ENCODE measurements at places on chromosomes 2 and 18. TPM values are rescaled to one million over a fixed set of nuclear protein-coding genes. Genes with fewer than 3 reads are reported as not detected.

DNA sequence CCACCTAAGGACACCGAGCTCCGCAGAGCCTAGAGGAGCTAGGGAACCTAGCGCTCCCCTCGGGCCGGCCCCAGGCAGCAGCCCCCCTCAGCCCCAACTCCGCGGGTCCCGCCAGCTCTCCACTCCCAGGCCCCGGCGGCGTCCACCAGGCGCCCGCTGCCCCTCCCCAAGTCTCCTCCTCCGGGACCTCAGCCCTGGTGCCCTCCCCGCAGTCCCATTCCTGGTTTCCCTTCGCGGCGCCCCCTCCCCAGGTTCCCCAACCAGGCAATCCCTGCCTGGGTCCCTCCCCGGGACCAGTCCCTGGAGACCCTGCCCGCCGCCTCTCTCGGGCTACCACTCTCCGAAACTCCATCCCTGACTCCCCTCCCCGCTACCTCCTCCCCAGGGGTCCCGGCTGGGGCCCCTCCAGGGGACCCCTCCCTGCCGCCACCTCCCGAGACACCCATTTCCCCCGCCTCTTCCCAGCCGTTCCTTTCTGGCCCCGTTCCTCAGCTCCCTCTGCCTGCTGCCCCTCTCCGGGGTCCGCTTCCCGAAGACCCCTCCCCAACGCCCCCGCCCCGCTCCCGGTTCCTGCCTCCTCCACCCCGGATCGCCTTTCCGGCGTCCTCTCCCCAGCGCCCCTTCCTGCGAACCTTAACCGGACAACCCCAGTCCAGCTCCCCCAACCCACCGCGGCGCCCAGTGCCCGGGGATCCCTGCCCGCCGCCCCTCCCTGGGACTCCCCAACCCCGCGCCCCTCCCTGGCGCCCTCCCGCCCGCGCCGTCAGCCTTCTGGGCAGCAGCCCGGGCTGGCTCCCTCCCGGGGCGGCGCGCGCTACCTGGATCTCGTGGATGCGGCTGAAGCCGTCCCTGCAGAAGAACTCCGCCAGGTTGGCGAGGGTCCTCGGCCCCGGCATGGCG lies 678 bp downstream of the CYP27C1 start:
- peaks cover 9% of the 10 kb centered on the region for H3K4me1 ChIP-seq
- DNase-seq: peak; percentile 71
- H3K27ac ChIP-seq: no peak overlapping the region
- H3K36me3 ChIP-seq: no peaks in the 10 kb centered on the region

DNA sequence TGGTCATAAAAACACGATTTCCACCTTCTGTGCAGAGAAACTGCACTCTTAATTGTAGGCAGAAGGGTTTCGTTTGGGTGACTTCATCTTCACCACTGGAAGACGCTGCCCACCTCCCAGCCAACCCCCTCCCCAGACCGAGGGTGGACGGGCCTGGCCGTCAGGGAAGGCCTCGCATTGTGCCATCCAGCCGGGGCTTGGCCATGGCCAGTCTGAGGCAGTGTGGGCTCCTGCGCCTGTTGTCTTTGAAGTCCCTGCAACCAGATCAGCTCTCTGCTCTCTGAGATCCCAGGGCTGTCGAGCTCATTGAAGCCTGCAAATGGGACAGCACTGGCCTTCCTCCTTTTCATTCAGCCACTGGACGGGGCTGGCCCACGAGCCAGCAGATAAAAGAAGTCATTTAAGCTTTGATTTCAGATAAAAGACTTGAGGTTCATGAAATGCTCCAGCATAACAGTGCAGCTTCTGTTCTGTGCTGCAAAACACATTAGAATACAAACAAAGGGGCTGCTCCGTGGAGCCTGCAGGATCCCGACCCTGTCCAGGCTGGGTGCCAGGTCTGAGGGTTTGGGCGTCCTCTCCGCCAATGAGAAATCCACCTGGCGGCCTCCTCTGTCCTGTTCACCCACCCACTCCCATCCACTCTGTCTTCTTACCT lies 253.5 kb downstream of the LDLRAD4 start:
- H3K27ac ChIP-seq: no peak overlapping the region
- H3K4me3 ChIP-seq: no peak overlapping the region
- no peaks in the 10 kb centered on the region for H3K36me3 ChIP-seq
- peak; percentile 18 for DNase-seq
- no peaks in the 10 kb centered on the region for H3K4me1 ChIP-seq
- no peaks in the 10 kb centered on the region for H3K27me3 ChIP-seq

GRCh38 chr2:100975521-100975785 lies 26.6 kb upstream of the RPL31 start:
- no peaks in the 10 kb centered on the region for H3K36me3 ChIP-seq
- DNase-seq: no peak
- no peaks in the 10 kb centered on the region for H3K27me3 ChIP-seq
- no peaks in the 10 kb centered on the region for H3K4me1 ChIP-seq

DNA sequence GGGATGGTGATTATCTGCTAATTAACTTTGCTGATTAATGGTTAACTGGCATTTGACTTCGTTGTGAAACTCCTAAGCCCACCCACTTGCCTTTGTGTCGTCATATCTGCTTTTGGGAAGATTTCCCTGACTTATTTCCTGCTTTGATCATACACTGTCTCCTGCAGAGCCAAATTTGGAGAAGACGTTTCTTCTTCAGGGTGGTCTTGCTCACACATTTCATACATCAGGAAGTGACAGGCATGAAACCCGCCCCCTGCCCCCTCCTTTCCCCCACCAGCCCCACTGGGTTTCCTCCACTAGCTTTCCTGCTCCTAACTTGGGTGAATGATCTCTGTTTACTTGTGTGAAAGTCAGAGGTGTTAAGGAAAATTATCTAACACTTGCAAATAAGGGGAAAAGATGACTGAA lies 300.1 kb downstream of the TSN start:
- peaks cover 15% of the 10 kb centered on the region for H3K4me1 ChIP-seq
- peak overlapping the region; percentile 23 for H3K27ac ChIP-seq
- no peaks in the 10 kb centered on the region for H3K27me3 ChIP-seq
- no peak for DNase-seq

GRCh38 chr18:79523736-79524180 lies 128.0 kb downstream of the NFATC1 start:
- no peaks in the 10 kb centered on the region for H3K4me1 ChIP-seq
- no peak overlapping the region for H3K27ac ChIP-seq
- no peaks in the 10 kb centered on the region for H3K27me3 ChIP-seq

- peaks cover 8% of the 10 kb centered on the region for H3K4me1 ChIP-seq
- H3K4me3 ChIP-seq: no peak overlapping the region
- no peaks in the 10 kb centered on the region for H3K36me3 ChIP-seq
- no peak overlapping the region for H3K27ac ChIP-seq
- no peaks in the 10 kb centered on the region for H3K27me3 ChIP-seq
Measured at GRCh38 chr2:12804091-12804856, 87.5 kb downstream of the TRIB2 start.

DNA sequence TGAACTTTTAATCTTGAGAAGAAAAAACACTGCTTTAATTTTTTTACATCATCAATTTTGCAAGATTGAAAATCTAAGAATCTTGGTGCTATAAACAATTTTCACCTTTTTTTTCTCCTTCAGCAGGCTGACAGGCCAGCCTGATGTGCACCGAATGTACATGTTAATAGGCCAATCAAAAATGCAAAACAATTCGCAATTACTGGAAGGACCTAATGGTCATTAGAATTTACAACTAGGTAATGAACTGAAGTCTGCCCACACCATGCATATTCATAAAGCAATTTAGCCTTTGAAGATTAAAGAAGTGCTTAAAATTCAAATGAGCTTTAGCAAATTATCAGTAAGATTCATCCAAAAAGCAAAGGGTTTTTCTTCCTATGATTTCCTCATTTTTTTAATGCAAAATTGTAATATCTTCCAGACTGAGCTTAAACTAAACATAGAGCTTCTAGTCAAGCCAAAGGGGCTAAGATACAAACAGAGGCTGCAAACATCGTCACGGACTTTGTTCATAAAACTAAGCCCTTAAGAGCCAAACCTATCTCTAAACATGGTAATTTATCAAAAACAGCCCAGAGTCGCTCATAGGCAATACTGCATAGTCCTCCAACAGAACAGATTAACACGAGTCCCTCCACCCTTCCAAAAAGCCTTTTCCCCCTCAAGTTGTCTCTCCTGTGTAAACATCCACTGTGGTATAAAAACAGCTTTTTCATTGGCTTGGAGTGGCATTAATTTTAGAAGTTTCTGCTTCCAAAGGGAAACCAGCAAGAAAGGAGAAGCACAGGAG lies 18.4 kb downstream of the BCL11A start:
- H3K27me3 ChIP-seq: no peaks in the 10 kb centered on the region
- no peaks in the 10 kb centered on the region for H3K36me3 ChIP-seq
- peak overlapping the region; percentile 56 for H3K27ac ChIP-seq

DNA sequence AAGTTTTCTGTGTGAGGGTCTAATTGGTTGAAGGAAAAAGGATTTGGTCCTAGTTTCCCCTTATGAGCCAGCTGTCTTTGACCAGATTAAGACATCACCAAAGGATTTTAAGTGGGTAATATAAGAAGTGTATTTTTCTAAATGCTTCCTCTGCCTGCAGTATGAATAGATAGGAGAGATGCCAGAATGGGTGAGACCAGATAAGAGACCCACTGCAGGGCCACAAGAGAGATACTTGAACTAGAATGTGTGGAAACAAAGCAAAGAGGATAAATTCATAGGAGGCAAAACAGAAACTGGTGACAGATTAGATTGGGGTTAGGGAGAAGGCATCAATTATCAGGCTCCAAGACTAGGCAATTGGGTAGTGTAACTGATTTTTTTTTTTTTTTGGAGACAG lies 1.1 kb upstream of the HDHD2 start:
- DNase-seq: no peak
- peaks cover 7% of the 10 kb centered on the region for H3K4me1 ChIP-seq
- H3K27ac ChIP-seq: no peak overlapping the region
- peak overlapping the region; percentile 77 for H3K4me3 ChIP-seq

GRCh38 chr2:190137561-190137960 lies 75.0 kb upstream of the MSTN start:
- no peak for DNase-seq
- H3K4me1 ChIP-seq: no peaks in the 10 kb centered on the region
- H3K27me3 ChIP-seq: no peaks in the 10 kb centered on the region
- H3K4me3 ChIP-seq: no peak overlapping the region
- H3K27ac ChIP-seq: no peak overlapping the region

DNA sequence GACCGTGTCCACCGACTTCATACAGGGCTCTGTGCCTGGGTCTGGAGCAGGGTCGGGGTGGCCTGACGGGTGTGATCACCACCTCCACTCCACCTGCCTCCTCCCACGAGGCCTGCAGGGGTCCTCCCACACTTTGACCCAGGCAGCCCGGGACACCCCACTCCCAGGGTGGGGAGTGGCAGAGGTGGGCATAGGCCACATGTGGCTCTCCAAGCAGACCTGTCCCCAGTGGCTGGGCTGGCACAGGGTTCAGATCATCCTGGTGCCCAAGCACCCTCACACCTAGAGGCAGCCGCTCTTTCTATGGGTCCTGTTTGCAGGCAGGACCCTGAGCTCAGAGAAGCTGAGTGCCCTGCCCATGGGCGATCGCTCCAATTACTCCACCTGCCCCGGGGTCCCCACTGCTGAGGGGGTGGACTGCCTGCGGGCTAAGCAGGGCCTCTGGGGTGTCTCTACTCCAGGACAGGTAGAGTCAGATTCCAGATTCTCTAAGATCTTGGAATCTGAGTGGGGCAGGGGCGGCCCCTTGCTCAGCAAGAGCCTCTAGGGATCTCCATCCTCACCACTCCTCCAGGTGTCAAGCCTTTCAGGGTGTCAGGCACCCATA lies 1.4 kb downstream of the NEURL3 start:
- no peak overlapping the region for H3K4me3 ChIP-seq
- peaks cover 10% of the 10 kb centered on the region for H3K27me3 ChIP-seq
- H3K4me1 ChIP-seq: no peaks in the 10 kb centered on the region
- no peaks in the 10 kb centered on the region for H3K36me3 ChIP-seq

DNA sequence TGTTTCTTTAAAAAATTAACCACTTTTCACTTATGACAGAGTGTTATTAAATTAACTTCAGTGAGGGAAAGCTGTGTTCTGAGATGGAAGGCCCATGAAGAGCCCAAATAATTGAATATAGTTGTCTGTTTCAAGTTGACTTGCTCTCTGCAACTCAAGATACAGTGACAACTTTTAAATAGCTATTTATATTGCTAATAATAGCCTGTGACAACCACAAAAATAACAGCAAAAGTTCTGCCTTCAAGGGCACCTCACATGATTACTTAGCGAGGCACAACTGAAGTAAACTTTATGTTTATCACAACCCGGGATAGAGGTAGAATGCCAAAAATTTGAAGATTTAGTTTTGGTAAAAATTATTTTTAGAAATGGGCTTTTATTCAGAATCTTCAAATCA lies 167.3 kb upstream of the SCN7A start:
- no peak overlapping the region for H3K27ac ChIP-seq
- no peaks in the 10 kb centered on the region for H3K36me3 ChIP-seq

GRCh38 chr2:216657980-216658379 lies 24.8 kb downstream of the IGFBP2 start:
- H3K36me3 ChIP-seq: 0 out of 2 replicates have a peak, but pooled peaks cover 6% of the 10 kb centered on the region
- no peaks in the 10 kb centered on the region for H3K4me1 ChIP-seq
- no peaks in the 10 kb centered on the region for H3K27me3 ChIP-seq
- no peak overlapping the region for H3K27ac ChIP-seq
- DNase-seq: no peak

GRCh38 chr2:332592-332991 lies 44.7 kb upstream of the ALKAL2 start:
- DNase-seq: peak; percentile 24
- H3K27ac ChIP-seq: no peak overlapping the region
- H3K4me1 ChIP-seq: no peaks in the 10 kb centered on the region
- H3K36me3 ChIP-seq: no peaks in the 10 kb centered on the region
- no peak overlapping the region for H3K4me3 ChIP-seq

- H3K27me3 ChIP-seq: no peaks in the 10 kb centered on the region
- no peak for DNase-seq
- H3K27ac ChIP-seq: no peak overlapping the region
- no peak overlapping the region for H3K4me3 ChIP-seq
- peaks cover 13% of the 10 kb centered on the region for H3K4me1 ChIP-seq
Measured at GRCh38 chr18:6639305-6639704, 90.2 kb upstream of the ARHGAP28 start.

GRCh38 chr2:98191883-98192282 lies 104.9 kb downstream of the VWA3B start:
- H3K27me3 ChIP-seq: no peaks in the 10 kb centered on the region
- no peak overlapping the region for H3K27ac ChIP-seq
- no peaks in the 10 kb centered on the region for H3K36me3 ChIP-seq
- peaks cover 15% of the 10 kb centered on the region for H3K4me1 ChIP-seq

- peaks cover 28% of the 10 kb centered on the region for H3K27me3 ChIP-seq
- H3K27ac ChIP-seq: no peak within 1 kb of the TSS
- H3K4me3 ChIP-seq: peak within 1 kb of the TSS; percentile 90
- H3K36me3 ChIP-seq: no peaks in the 10 kb centered on the region
Measured at GRCh38 chr2:159904127-159904958, 106.3 kb upstream of the CD302 start.

GRCh38 chr2:98521266-98521665 lies 76.6 kb downstream of the INPP4A start:
- H3K4me1 ChIP-seq: no peaks in the 10 kb centered on the region
- no peaks in the 10 kb centered on the region for H3K27me3 ChIP-seq
- H3K27ac ChIP-seq: no peak overlapping the region
- no peak overlapping the region for H3K4me3 ChIP-seq

The VWA3B gene
- total RNA-seq: not detected

The ABCB6 gene
- total RNA-seq: 35.1 TPM

The BBS5 gene
- 0.35 TPM for total RNA-seq

The SERPINB12 gene
- total RNA-seq: not detected

The UGT1A10 gene
- total RNA-seq: 0.23 TPM

The MPP4 gene
- total RNA-seq: not detected

The OST4 gene
- total RNA-seq: 155 TPM

The MC5R gene
- not detected for total RNA-seq

The TBR1 gene
- not detected for total RNA-seq

The PRSS56 gene
- total RNA-seq: not detected

The UGT1A3 gene
- not detected for total RNA-seq

The REG3G gene
- not detected for total RNA-seq
